ENCODE measurements at places on chromosomes 4 and X. TPM values are rescaled to one million over a fixed set of nuclear protein-coding genes. Genes with fewer than 3 reads are reported as not detected.

CT55 gene
- 0.31 TPM for total RNA-seq

GPM6B gene
- 362 TPM for total RNA-seq

XPNPEP2 gene
- not detected for total RNA-seq

PPARGC1A gene
- total RNA-seq = 8.5 TPM

PGAM4 gene
- not detected for total RNA-seq

ZNF711 gene
- total RNA-seq = 148 TPM

CITED1 gene
- 3.1 TPM for total RNA-seq

CLTRN gene
- not detected for total RNA-seq
